ENCODE measurements at places on chromosomes 2 and 18.

- H3K27me3 ChIP-seq, result no peaks in the 10 kb centered on the region
These were observed 40.4 kb upstream of the NFU1 start for GRCh38 chr2:69477627-69478026.

- no peak overlapping the region for H3K4me3 ChIP-seq
- no peaks in the 10 kb centered on the region for H3K27me3 ChIP-seq
- no peaks in the 10 kb centered on the region for H3K36me3 ChIP-seq
- no peaks in the 10 kb centered on the region for H3K4me1 ChIP-seq
- no peak overlapping the region for H3K27ac ChIP-seq
These were observed 219.9 kb downstream of the CDH20 start for GRCh38 chr18:61553045-61553659.

- no peak for DNase-seq
- no peak overlapping the region for H3K4me3 ChIP-seq
- no peaks in the 10 kb centered on the region for H3K36me3 ChIP-seq
- H3K27me3 ChIP-seq, result no peaks in the 10 kb centered on the region
These were observed 23.5 kb upstream of the TMEM178A start for GRCh38 chr2:39642051-39642718.

DNA sequence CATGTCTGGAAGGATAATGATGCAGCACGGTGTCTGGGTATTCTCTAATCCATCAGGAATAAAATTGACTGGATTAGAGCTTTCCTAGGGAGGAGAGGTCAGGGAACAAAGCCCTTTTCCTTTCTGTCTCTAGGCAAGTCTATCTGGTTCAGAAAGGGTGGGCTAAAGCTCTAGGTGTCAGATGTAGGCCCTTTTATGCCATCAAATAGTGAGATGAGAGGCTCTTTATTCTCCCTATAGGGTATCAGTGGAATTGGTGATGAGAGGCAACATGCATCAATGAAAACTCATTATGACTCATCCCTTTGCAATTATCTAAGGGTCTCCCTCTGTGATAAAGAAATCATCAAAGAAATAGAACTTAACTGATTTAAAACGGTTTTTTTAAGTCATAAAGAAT lies 328.0 kb upstream of the CRIM1 start:
- H3K36me3 ChIP-seq, result no peaks in the 10 kb centered on the region
- no peak overlapping the region for H3K4me3 ChIP-seq
- DNase-seq, result no peak
- no peaks in the 10 kb centered on the region for H3K4me1 ChIP-seq

GRCh38 chr18:79935098-79935480 lies 16.4 kb downstream of the SLC66A2 start:
- H3K4me3 ChIP-seq, result no peak overlapping the region
- H3K4me1 ChIP-seq, result no peaks in the 10 kb centered on the region
- no peak for DNase-seq
- H3K27ac ChIP-seq, result no peak overlapping the region
- peaks cover 37% of the 10 kb centered on the region for H3K36me3 ChIP-seq
